ENCODE measurements at places on chromosomes 5 and 9.

DNA sequence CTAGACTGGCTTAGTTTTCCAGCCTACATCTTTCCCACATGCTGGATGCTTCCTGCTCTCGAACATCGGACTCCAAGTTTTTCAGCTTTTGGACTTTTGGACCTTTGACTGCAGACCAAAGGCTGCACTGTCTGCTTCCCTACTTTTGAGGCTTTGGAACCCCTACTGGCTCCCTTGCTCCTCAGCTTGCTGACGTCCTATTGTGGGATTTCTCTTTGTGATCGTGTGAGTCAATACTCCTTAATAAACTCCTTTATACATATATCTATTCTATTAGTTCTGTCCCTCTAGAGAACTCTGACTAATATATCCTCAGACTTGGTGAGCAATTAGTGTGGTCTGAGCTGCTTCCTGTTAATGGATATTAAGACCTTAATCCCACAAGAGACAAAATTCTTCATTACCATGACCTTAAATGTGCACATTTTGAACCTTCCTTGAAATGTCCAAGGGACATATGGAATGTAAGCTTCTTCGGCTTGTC lies 752.9 kb downstream of the CDH18 start:
- DNase-seq = no peak

GRCh38 chr5:39697881-39698280 lies 273.1 kb upstream of the DAB2 start:
- DNase-seq = no peak

DNA sequence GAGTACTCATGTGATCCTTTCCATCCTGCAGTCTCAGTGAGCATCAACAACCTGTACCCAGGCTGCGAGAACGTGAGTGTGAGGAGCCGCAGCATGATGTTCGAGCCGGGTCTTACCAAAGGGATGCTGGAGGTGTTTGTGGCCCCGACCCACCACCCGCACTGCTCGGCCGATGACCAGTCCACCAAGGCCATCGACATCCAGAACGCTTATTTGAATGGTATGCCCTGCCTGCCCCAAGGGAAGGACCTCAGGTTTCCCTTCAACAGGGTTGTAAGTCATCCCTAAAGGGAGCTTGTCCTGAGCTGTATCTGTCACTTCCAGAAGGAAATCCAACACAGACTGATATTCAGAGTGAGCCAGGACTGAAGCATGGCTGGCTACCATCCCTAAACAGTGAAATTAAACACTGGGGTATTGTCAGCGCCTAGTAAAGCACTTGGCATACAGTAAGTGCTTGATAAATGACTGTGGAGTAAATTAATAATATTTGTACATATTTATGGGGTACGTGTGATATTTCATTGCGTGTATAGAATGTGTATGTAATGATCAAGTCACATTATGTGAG lies 39.3 kb upstream of the CTSL start:
- no peak for DNase-seq

DNA sequence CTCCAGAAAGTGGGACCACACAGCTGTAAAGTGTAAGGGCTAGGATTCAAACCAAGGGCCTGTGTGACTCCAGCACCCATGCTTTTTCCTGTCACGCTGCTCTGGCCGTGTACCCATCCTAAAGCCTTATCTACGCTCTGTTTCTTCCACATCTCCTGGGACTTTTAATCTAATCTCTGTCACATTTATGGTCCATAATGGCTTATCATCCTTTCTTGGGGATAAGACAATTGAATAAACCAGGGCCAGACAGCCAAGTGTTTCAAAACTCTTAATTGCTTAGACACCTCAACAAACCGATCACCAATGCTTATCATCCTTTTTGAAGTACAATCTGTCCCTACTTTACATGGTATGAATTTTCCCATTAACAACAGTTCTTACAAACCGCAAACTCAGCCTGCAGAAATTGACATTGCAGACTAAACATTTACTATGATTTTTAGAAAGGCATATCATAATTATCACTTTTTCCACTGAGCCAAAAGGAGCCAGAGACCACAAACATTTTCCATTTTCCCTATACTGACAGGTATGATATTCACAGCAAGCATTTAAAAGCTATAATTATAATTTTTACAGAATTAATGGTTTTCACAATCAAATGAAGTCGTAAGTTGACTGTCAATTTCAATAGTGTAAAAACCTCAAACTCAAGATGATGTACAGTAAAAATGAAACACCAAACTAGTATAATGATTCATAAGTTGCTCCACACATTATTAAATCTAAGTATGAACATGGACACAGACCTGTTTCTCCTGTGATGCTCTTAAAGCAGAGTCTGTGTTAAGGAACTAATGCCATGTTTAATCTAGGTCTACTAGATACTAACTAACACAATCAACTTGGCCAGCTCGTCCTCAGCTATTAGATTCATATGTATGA lies 99.5 kb downstream of the FBXW11 start:
- no peak for DNase-seq

DNA sequence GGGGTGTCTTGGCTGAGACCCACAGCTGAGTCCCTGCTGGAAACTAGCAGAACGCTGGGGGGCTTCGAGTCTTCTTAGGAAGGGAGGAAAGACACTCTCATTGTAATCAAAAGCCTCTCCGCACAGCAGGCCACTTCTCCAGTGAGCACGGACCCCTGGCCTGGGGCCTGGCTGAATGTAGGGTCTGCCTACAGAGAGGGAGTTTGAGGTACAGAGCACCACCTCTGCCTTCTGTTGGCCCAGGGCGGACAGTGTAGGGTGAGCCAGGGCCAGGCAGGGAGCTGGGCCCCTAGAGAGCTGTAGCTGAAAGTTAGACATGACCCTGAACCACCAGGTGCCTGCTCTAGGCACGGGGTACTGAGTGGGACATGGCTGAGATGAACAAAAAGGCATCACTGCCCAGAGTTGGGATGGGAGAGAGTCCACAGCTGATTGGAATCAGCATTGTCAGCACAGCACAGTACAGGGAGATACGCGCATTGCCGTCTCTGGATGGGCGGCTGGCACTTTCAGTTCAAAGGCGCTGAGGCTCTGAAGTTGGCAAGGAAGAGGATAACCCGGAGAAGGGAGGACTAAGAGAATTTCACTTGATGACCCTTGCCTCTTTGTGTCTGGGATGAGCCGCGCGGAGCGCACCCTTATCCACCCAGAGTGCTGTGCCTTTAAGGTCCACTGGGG lies 363 bp upstream of the SLC25A48 start:
- DNase-seq = no peak

DNA sequence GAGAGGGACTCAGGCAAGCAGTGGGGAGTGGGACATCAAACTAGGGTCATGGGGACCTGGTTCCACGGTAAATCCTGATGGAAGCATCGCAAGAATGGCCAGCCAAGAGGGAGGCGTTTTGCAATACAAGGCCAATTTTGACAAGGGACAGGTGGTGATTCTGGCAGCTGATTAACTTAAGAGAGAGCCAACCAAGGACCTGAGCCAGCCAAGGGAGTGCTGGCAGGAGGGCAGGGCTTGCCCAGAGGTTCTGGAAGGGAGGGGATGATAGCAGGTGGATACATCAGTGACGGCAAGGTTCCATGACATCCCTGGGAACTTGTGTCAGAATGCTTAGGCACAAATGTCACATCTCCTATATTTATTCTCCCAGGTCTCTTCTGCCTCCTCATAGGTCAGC lies 32.8 kb upstream of the PUM3 start:
- DNase-seq = no peak

DNA sequence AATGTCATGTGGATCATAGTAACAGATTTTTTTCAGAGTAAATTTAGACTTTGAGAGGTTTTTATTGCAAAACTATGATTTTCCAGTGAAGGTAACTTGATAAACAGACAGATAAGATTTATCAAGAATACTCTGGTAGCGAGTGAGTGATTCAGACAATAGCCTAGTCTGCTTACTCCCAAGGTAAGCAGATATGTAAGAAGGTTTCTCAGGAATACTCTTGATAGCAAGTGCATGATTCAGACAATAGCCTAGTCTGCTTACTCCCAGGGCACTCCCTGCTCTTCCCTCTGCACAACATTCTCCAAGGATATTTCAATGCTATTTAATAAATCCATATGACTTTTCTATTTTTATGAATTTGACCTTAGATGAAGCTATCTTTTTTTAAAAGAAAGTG lies 1881.5 kb downstream of the EFNA5 start:
- no peak for DNase-seq

GRCh38 chr9:81665322-81665871 lies 23.9 kb downstream of the TLE1 start:
- peak; percentile 58 for DNase-seq

- DNase-seq = no peak
Observed at GRCh38 chr5:81179959-81180358, 53.2 kb upstream of the CKMT2 start.

- no peak for DNase-seq
Observed at GRCh38 chr5:56735849-56736641, 79.3 kb upstream of the MAP3K1 start.

- DNase-seq = no peak
Observed at GRCh38 chr9:133368249-133368881, 7.5 kb downstream of the SURF4 start.

DNA sequence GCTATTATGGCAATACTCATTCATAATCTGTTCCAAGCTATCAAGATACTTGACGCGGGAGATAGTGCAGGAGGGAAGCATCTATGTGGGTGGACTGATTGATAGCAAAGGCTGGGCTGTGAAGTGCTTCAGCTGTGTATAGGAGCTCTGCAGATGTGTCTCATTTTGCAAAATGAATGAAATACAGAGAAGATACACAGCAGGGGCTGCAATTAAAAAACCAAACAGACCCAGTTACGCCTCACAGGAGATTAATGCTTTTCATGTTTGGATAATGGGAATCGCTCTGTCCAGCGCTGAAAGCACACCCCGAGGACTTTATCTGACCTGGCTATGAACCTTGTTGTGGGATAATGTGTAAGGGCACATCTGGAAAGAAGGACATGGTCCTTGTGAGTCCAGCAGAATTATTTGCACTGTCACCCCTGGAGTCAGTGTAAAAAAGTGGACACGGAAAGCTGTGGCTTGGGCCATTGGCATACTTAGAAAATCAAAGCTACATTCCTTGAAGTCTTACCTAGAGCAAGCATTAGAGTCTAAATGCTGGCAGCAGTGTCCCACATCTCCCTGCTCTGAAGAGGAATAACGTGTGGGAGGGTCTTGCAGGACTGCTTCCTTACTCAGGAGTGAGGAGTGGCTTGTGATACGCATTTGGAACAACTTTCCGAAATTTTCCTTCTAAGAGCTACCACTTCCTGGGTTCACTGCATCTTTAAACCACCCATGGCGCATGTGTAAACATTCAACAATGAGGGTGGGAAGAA lies 2.6 kb downstream of the SH3RF2 start:
- no peak for DNase-seq

DNA sequence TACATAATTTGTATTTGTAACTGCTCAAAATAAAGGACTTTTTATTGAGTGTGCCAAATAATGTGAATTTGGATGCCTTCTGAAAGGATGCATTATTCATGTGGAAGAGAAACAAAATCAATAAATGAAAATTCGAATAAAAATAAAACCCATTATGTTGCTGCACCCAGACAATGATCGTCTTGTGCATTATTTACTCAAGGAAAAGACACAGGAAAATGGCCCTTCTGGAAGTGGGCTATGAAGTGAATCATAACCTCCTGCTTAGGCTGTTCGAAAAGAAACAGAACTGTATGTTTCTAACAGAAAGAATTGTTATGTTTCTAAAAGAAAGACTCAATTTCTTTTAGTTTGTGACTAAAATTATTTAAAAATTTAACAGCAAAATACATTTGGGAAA lies 168.9 kb upstream of the NFIB start:
- DNase-seq = no peak

GRCh38 chr9:6955251-6955921 lies 197.6 kb downstream of the KDM4C start:
- DNase-seq = peak; percentile 98

GRCh38 chr9:81141961-81142360 lies 547.4 kb downstream of the TLE1 start:
- no peak for DNase-seq

DNA sequence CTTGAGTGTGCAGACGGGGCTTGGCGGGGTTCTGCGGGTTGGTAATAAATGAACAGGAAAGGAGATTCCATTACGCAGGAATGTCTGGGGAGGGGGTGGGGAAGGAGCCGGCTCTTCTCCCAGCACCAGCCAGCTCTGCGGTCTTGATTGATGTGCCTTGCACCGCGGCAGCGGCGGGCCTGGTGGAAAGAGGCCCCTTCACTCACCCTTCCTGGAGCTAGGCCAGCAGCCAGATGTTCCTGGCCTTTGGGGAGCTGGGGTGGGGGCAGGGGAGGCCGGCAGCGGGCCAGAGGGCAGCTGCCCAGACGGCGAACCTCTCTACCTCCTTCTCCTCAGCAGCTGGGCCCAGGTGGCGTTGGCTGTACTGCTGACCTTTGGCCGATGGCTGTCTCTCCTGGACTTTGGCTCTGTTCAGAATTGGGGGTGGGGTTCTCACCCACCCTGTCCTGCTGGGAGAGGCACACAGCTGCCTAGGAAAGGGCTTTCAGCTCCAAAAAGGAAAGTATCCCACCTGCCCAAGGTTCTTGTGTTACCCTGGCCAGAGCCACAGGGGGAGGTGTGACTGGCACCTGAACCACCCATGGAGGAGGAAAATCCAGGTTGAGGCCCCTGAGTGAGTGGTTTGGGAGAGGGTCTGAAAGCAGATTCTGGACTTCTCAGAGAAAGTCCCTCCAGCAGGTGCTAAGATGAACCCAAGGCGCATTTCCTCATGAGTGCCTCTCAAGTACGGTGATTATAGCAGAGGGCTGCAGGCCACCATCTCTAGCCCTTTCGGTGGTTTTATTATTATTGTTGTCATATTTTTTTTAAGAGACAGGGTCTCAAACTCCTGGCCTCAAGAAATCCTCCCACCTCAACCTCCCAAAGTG lies 58.0 kb upstream of the SYNPO start:
- DNase-seq = no peak

DNA sequence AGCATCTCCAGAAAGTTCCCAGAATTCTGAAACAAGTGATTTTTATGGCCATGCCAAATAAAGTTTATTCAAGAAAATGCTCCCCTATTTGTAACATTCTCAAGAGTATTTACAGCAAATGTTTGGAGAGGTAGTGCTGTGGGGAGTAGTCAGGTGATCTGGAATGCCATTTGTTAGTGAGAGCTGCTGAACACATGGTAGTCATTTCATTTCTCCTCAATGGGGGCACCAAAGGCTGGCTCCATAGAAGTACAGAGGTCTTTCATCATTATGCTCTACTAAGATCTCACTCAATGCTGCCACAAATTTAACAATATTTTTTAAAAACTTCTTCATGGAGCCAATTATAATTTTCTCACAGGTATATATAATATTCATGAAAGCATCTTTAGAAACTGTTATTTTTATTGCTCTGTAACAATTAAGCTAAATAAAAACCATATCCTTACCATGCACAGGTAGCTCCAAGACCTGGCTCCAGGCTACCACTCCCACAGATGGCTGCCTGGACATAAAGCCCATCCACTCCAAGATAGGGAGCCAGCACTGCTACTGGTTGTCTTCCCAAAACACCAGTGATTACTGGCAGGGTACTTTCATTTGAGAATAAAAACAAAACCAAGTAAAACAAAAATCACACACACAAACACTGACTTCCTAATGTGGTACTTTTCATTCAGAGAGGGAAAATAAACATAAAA lies 200.8 kb downstream of the PLK2 start:
- no peak for DNase-seq

DNA sequence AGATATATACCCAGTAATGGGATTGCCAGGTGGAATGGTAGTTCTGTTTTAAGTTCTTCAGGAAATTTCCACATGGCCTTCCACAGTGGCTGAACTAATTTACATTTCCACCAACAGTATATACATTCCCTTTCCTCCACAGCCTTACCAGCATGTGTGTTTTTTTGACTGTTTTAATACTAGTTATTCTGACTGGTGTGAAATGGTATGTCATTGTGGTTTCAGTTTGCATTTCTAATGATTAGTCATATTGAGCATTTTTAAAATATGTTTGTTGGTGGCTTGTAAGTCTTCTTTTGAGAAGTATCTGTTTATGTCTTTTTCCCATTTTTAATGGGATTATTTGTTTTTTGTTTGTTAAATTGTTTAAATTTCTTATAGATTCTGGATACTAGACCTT lies 208.9 kb downstream of the CFAP90 start:
- no peak for DNase-seq

Data from HAP-1 (cell line).